Right cardiac atrium (tissue), 5 donors: ENCODE measurements at places on chromosomes 4 and X. TPM values are rescaled to one million over a fixed set of nuclear protein-coding genes. Genes with fewer than 3 reads are reported as not detected.
A peak's percentile ranks its signal among the peaks of the same experiment; 100 is the strongest.

The PF4V1 gene
- not detected for total RNA-seq

The SPARCL1 gene
- total RNA-seq: 343 TPM

The FGFR3 gene
- total RNA-seq: 17.5 TPM

The GAGE12J gene
- not detected for total RNA-seq

The GLOD5 gene
- total RNA-seq: not detected

The CFAP99 gene
- total RNA-seq: not detected

The PRRG3 gene
- total RNA-seq: 0.38 TPM

The EPGN gene
- not detected for total RNA-seq

The PIR gene
- 13.4 TPM for total RNA-seq

The TCEAL8 gene
- total RNA-seq: 62.2 TPM

GRCh38 chrX:29662759-29663503 lies 552.4 kb upstream of the MAGEB2 start:
- no peak for DNase-seq

GRCh38 chr4:54678826-54679225 lies 21.1 kb downstream of the KIT start:
- no peak for DNase-seq

- no peak for DNase-seq
Measured at GRCh38 chr4:99104153-99104552, 15.6 kb upstream of the ADH5 start.

GRCh38 chrX:118495958-118496762 lies 545 bp downstream of the DOCK11 start:
- DNase-seq: peak; percentile 84

- no peak for DNase-seq
Measured at GRCh38 chr4:103499094-103499493, 220.7 kb downstream of the TACR3 start.

- no peak for DNase-seq
Measured at GRCh38 chr4:185011408-185011807, 6.9 kb upstream of the HELT start.

- no peak for DNase-seq
Measured at GRCh38 chr4:53608649-53609048, 17.4 kb upstream of the LNX1 start.

DNA sequence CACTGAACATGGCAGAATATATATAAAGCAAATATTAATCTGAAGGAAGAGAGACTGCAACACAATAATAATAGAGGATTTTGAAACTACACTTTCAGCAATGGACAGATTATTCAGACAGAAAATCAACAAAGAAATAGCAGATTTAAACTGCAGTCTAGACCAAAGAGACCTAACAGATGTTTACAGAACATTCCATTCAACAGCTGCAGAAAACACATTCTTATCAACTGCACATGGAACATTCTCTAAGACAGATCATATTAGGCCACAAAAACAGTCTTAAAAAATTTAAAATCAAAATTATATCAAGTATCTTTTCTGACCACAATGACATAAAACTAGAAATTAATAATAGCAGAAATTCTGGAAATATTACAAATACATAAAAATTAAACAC lies 27.1 kb downstream of the CENPE start:
- DNase-seq: no peak

- DNase-seq: peak; percentile 54
Measured at GRCh38 chr4:173334891-173335752, 964 bp upstream of the HMGB2 start.

GRCh38 chr4:54333657-54334056 lies 104.6 kb downstream of the PDGFRA start:
- DNase-seq: no peak

DNA sequence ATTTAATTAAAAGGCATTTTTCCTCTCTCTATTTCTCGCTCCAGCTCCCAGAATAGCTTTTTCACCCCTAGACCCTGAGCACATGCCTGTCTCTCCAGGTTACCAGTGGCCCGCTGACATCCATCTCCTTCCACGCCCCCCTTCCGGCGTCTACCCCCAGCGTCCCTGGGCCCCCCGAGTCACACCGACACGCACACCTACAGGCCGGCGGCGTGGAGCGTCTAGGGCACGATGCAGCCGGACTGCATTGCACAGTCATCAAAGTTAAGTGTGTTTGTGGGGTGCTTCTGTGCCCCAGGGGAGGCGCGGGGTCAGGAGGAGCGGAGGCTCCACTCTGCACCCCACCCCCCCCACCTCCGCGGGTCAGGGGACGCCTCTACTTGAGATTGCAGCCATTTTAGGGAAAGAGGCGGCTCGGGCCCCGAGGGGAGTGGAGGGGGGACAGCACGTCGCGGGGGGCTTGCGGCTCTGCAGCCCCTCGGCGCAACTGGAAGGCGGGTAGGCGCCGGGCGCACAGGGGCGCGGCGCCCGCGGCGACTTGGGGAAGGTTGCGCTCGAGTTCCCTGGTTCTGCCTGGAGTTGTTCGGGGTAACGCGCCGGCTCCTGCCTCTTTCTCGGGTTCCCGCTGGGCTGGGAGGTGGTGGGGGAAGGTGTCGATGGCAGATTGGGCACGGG lies 112.7 kb downstream of the DHX15 start:
- peak; percentile 52 for DNase-seq

DNA sequence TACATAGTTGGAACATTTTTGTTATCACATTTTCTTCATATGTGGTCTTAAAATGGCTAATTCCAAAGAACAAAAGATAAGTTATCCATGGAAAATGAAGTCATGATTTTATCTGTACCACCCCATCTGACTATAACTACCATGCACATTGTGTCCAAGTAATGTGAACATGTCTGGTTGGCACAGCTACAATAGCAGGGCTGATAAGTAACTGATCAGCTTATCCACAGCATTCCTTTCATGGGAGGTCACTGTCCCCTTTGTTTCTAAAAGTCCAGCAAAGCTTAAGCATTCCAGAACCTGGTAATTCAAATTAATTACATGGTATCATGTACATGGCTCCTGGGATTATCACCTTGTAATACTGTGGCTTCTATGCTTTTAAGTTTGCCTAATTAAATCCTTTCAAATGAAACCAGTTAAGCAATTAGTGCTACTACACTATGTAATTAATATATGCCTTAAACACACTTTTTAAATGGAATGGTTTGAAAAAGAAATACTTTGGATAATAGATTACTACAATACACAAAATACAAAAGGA lies 21.1 kb upstream of the SORBS2 start:
- DNase-seq: no peak

GRCh38 chr4:165345666-165346417 lies 18.4 kb downstream of the MSMO1 start:
- DNase-seq: no peak

DNA sequence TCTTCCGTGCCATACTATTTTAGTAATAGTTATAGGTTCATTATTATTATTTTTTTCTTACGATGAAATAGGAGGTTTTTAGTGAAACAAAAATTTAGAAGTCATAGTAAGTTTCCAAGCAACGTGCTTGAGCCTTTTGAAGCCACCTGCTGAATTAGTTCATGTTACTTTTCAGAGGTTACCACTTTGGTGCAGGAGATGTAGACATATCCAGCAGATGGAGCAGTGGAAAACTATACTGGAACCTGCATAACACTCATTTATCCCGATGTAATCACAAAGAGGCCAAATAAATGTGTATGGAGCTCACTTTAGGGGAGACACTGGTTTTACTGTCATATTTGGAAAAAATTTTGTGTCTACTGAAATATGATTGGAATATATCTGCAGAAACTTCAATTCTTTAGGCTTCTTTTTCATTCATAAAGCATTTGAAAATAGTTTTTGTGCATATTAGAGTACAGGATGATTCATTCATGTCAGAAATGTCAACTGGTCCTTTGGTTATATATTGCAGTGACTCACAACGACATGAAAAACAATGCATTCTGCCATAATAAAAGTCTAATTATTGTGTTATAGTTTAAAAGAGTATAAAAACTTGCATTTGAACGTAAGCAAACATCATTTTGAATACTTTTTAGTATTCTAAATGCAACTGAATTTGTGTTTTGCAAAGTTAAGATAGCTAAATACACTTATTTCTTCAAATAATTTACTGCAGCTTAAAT lies 2182.9 kb upstream of the TENM3 start:
- no peak for DNase-seq

- no peak for DNase-seq
Measured at GRCh38 chr4:11596989-11597388, 168.3 kb upstream of the HS3ST1 start.

DNA sequence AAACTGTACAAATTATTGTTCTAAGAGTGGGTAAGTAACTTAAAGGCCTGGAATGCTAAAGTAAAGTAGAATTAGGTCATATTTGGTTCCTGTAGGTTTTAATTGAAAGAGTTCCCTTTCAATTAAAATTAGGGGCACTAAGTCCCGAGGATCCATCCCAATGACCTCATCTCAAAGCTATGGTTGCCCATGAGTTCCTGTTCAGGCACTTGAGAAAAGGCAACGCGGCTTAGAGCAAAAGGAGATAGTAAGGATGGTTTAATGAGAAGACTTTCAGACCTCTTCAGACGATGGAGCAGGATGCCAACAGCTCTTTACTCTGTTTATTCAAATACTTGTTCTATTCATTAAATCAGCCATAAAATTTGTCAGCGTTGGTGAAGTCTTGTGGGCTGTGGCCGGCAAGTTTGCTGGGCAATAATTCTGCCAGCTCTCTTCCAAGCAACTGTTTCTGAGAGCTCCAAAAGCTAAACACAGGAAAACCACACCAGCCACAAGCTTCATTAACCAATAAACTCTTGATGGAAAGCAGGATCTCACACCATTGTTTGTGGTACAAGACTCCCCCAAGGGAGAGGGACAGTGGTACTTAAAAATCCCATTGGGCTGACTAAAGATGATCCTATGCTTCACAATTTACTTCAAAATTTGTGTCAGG lies 167.4 kb downstream of the COL4A6 start:
- no peak for DNase-seq

DNA sequence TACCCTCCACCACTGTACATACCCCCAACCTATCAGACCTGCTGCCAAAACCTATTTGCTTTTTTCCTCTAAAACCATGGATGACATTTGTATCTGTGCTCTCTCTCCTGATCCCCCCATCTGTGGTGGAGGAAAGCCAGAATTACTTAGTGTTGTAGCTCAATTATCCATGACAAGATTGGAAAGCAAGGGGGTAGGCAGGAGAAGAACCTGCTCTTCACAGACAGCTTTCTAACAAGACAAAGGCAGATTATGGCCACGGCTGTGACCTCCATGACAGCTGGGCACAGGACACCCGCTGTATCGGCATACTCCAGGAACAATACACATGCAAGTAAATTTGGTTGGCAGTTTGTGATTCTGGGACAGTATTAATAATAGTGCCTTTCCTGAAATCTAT lies 186.7 kb downstream of the ENOX2 start:
- no peak for DNase-seq

GRCh38 chrX:16136080-16136479 lies 12.7 kb downstream of the GRPR start:
- no peak for DNase-seq

DNA sequence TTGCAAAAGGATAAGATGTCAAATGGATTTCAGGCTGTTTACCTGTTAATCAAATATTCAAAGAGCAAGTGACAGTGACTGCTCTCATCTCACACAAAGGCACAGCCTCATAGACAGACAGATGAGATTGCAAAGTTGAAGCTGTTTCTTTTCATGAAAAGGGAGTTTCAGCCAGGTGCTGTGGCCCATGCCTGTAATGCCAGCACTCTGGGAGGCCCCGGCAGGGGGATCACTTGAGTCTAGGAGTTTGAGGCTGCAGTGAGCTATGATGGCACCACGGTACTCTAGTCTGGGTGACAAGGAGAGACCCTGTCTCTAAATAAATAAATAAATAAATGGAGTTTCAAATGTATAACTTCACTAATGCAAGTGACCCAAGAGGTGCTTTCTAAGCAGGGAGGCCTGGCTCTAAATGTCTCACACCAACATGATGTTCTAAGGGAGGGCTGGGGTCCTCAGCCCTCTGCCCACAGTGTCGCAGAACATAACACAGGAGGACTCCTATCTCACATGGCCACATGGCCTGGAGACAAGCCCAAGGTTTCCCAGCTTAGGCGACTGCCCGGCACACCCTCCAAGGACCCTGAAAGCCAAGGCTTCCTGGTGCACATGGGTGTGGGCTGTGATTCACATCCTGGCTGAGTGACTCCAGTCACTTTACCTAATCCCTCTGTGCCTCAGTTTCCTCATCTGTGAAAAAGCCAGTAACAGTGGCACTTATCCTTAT lies 26.8 kb downstream of the PPP2R2C start:
- no peak for DNase-seq

DNA sequence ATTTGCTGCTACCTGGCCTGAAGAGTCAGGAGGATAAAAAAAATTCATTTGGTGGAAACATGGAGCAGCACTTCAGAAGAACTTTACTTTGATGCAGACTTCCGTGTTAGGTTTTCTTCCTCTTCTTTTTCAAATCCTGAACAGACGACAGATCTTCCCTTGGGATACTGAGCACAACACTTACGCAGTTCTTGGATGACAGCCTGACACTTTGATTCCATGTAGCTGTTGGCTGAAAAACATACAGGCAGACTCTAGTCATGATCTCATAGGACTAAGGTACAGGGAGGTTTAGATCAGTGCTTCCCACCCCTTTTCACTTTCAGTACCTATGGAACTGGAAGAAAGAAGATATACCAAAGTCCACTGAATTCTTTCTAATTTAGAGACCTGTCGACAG lies 9.2 kb downstream of the CMC4 start:
- DNase-seq: no peak

DNA sequence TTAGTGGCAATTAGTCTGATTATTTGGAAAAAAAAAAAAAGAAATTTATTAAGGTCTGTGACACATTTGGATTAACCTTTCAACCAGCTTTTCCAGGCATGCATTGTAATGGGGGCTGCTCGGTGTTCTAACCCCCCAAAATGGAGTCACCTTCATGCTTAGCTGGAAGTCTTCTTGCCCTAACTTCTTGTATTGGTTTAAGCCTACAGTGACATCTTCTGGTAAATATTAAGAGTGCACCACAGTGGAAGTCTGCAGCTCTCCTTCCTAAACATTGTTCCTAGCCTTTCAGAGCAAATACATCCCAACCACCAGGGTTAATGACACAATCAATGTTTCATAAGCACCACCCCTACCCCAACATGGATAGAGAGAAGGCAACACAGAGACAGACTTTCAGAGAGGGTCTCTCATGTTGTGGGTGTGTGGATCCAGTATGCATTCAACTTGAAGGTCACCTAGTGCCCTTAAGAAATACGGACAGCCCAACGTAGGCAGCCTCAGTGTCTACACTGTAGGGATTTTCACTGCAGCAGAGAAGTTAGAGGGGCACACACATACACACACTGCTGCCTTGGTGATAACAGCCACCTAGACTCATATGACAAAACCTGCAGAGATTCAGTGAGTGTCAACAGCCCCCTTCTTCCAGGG lies 142.9 kb upstream of the MBNL3 start:
- no peak for DNase-seq
